NCI-H526 treated with DMSO at 0.1 percent for 48 hours (cell line): ENCODE measurements at places on chromosomes 4 and X.

DNA sequence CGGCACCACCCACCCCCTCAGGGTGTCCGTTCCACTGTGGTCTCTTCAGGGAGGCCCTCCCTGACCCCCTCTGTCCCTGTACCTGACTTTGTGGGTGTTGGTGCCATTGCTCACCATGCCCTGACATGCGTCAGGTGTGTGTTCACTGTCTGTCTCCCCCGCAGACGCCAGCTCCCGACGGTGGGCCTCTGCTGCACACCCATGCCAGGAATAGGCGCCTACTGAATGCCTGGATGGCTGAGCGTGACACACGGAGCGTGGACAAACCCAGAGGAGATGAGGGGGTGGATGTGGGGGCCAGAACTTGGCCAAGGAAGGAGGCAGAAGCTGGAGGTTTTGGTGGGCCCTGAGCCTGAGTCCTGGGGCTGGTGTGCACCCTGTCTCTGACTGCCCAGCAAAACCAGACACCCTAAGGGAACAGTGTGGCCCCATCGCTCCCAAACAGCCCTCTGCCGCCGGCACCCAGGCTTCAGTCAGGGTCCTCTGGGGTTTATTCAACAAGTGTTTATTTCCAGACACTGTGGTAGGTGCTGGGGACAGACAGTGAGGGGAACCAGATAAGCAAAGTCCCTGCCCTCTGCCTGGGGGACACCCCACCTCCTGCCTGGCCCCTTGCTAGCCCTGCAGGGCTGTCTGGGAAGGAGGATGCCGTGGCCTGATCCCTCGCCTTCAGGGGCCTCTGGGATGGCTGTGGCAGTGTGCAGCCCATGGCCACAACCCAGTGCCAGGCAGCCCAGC lies 76.9 kb downstream of the WFS1 start:
- no peak for DNase-seq

DNA sequence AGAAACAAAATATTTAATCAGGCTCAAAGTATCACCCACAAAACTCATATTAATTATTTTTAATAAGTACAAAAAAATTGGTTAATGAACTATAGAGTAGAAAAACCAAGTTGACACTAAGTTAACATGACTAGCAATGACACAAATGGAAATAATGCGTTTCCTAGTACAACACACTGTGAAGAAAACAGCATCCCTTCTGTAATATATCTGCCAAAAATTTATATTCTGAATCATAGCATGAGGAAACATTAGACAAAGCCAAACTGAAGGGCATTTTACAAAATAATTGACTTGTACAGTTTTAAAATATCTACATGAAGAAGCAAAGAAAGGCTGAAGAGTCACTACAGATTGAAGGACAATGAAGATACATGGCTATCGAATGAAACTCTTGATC lies 477.6 kb upstream of the INTU start:
- no peak for DNase-seq

- DNase-seq, result no peak
Observed at GRCh38 chrX:10387011-10387410, 230.2 kb downstream of the CLCN4 start.

DNA sequence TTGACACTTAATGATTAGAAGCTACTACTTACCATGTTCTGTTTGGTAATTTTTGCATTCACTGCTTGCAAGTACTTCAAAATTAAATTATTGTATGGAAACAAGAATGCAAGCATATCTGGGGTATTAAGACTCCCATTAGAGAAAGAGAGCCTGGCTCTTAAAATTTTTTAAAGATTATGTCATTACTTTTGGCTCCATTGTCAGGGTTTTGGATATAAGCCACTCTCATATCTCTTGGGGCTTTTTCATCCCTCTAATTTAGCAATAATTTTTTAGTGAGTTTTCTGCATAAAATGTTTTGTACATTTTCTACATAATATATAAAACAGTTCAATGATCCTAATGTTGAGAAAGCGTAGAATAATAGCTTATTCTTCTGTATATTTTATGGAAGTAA lies 49.4 kb downstream of the SLC9A6 start:
- DNase-seq, result no peak

GRCh38 chr4:8906668-8906970 lies 35.0 kb upstream of the HMX1 start:
- DNase-seq, result no peak

GRCh38 chrX:20374900-20375438 lies 108.3 kb upstream of the RPS6KA3 start:
- DNase-seq, result no peak

DNA sequence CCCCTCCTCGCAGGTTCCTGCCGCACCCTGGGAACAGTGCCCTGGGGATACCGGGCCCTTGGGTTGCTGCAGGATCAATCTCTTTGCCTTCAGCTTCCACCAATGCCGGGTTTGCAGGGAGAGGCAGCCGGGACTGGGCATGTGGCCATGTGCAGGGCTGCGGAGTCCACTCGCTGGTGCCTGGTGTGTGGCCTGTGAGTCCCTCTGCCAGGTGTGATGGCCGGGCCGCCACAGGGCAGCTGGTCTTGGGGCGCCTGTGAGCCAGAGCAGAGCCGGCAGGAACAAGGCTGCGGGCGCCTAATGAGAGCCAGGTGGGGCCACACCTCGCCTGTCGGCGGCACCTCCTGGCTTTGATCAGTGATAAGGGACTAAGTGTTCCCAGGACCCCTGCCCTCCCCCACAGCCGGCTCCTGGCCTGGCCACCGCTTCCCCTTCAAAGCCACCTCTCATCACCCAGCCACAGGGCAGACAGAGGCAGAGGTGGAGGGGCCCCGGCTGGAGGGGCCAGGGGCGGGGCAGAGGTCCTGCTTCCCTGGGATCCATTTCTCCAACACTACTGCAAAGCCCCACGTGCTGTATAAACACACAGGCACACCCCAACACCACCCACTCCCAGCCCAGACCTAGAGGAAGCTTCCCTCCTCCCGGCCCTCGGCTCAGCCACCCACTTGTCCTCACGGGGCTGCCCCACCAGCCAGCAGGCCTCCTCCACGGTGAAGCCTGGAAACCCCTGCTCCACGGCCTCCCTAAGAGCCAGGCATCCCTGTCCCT lies 132.7 kb downstream of the CPZ start:
- no peak for DNase-seq

DNA sequence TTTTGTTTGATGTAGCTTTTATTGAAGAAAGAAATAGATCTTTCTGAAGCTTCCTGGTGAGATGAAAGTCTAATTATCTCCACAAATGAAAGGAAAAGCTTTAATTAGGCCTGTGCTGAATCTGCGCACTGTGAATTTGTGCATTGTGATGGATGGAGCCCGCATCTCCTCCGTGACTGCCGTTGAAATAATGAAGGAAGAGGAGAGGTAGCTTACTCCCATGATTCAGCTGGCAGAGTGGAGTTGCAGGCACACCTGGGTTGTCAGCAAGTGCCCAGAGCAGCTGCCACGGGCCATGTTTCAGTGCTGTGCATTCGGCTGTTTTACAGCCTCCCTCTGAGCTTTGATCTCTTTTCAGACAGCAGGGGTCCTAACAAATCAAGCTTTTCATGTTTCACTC lies 735.3 kb upstream of the TENM3 start:
- DNase-seq, result no peak

- DNase-seq, result no peak
Observed at GRCh38 chr4:106986486-106986885, 49.6 kb downstream of the DKK2 start.

GRCh38 chrX:43448688-43449087 lies 207.4 kb upstream of the MAOA start:
- no peak for DNase-seq

DNA sequence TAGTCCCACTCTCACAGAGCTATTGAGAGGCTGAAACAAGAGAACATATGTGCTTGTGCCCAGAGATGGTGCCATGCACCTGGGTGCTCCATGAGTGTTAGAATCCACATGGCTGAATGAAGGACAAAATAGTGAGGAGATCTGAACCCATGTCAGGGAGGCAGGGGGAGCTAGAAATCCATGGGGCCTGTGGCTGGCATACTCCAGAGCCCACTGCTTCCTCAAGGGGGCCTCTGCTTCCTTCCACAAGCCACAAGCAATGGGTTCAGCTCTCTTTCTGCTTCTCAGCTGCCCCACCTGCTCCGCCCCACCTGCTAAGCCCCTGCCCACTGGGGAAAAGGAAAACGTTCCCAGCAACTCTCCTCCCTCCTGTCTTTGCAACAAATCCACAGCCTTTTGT lies 46.1 kb downstream of the PJA1 start:
- DNase-seq, result no peak

DNA sequence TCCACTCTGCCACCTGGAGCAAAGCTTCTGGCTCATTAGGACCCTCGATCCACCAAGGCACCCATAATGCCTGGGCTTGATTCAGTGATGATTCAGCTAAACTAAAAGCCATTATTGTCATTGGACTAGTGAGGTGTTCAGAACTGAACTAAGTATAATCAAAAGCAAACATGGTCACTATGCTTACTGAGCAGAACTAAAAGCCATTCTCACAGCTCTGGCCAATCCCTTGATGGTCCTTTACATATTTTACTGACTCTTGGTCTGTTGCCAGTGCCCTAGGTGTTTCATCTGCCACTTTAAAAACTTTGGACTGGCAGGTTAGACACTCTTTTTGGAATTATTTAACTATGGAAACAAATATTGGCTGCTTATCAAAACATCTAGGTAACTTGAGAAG lies 703.5 kb downstream of the FAT4 start:
- no peak for DNase-seq

DNA sequence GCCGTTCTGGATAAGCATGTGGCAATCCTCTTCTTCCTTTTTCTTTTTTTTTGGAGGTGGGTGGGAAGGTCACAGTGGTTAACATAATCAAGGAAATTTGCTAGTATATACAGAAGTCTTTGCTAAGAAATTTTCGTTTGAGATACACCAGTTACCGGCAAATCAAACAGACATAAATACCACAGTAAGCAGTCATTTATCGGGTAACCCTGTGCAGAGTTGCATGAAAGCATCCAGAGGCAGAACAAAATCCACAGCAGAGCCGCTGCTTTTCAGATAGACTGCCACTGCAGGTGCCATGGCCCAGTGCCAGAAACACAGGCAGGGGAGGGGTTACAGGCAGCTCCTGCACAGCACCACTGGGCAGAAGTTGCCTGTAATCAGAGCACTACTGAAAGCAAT lies 179.1 kb upstream of the MAB21L2 start:
- DNase-seq, result no peak

DNA sequence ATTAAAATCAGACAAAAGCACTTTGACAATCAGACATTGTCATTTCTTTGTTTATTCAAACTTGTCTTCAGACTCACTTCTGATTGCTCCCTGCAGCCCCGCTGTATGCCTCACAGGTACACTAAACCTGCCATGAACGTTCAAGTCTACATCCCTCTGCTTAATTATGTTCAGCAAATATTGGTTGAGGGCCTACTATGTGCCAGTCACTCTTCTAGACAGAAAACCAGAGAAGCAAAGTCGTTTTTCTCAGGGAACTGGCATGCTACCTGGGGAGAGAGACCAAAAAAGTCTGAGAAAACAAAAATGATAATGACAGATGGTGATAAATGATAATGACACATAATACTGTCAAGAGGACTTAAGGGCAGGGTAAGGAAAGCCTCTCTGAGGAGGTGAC lies 19.4 kb downstream of the HMGB2 start:
- no peak for DNase-seq

DNA sequence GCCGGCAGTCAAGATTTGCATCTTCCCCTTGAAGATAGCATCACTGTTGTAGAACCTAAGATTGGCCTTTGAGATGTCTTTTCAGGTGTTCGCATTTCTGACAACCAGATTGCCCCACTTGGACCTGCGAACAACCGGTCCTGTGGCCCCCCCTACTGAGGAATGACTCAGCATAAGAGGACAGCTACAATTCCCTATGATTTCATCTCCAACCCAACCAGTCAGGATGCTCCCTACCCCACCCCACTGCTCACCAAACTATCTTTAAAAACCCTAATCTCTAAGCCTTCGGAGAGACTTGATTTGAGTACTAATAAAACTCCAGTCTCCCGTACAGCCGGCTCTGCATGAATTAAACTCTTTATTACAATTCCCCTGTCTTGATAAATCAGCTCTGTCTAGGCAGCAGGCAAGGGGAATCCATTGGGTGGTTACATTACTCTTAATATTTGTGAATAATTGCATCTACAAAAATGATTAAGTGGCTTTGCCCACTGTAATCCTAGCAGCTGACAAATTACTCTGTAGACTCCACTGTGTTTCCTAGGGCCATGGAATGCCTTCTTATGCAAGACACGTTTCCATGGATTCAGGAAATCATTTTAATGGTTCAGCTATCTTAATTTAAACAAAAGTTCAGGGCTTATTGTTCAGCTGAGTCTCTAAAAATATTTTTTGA lies 95.4 kb downstream of the GPR143 start:
- no peak for DNase-seq

GRCh38 chrX:28491941-28492340 lies 95.3 kb upstream of the IL1RAPL1 start:
- no peak for DNase-seq

DNA sequence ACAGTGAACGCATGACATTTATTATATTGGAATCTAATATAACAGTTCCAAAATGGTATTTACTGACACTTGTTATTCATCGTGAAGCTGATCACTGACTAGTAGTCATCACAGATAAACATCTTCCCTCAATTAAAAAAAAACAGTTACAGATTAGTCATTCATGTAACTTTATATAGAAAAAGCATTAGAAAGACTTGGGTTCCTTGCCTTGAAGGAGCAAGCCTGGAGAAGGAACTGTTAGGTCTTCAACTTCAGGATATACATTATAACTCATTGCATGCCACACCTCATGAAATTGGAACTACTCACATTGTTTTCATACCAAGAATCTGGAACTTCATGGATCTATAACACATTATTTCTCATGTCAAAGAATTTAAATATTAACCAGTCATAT lies 317.7 kb downstream of the CCSER1 start:
- no peak for DNase-seq

- DNase-seq, result no peak
Observed at GRCh38 chrX:150262456-150262855, 100.7 kb upstream of the MAMLD1 start.

DNA sequence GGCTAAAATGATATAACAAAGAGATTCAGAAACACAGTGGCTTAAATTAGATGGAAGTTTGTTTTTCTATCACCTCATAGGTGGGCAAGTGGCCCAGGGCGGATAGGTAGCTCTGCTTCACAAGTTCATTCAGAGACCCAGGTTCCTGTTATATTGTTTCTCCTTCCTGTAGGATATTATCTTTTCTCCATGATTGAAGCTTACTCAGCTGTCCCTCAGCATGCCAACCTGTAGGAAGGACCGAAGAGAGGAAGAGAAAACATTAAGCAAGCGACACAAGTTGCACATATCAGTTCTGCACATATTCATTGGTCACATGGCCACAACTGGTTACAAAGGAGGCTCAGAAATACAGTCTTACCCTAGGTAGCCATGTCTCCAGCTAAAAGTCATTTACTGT lies 6.9 kb downstream of the KLHL5 start:
- DNase-seq, result no peak

DNA sequence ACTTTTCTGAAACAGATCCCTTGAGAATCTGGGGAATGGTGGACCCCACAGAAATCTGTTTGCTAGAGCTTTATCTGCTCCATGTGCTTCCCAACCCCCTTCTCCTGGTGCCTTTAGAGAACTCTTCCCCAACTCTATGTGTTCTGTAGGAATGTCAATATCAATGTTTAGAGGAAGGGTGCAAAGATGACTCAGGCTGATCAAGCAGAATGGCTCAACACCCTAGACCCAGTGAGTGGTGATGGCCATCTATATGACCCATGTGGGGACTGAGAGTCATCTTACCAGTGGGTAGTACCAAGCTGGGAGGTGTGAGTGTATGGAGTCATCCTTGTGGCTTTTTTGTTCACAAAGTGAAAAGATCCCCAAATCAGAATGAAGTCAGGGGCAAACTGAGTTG lies 143.5 kb downstream of the RAB28 start:
- DNase-seq, result no peak

GRCh38 chr4:176817204-176817603 lies 24.5 kb upstream of the VEGFC start:
- DNase-seq, result no peak
